ENCODE measurements at places on chromosomes 16 and 17.

GRCh38 chr16:31215287-31216162 lies 1.4 kb downstream of the PYDC1 start:
- DNase-seq, result peak; percentile 44

GRCh38 chr17:61475726-61476125 lies 23.5 kb downstream of the TBX4 start:
- DNase-seq, result peak; percentile 44

- no peak for DNase-seq
Observed at GRCh38 chr16:77208382-77208781, 9.2 kb downstream of the SYCE1L start.

- DNase-seq, result no peak
Observed at GRCh38 chr17:81494626-81495377, 17.8 kb downstream of the ACTG1 start.

DNA sequence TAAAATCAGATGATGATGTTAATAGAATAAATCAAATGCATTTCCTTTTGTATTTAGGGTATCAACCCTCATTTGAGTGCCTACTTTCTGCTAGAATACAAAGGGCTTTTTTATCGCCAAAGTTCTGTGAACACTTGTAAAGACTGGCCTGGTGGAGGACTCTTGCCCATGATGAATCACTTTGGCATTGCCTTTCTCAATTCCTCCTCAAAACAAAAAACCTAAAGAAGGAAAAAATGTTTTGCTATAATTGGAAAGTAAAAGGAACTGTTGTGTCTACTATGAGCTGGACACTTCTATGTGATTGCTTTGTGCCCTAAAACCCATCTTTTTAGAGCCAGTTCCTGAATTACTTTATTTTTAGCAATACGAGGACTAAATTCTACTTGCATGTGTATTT lies 13.0 kb upstream of the DHRS11 start:
- DNase-seq, result peak; percentile 10

DNA sequence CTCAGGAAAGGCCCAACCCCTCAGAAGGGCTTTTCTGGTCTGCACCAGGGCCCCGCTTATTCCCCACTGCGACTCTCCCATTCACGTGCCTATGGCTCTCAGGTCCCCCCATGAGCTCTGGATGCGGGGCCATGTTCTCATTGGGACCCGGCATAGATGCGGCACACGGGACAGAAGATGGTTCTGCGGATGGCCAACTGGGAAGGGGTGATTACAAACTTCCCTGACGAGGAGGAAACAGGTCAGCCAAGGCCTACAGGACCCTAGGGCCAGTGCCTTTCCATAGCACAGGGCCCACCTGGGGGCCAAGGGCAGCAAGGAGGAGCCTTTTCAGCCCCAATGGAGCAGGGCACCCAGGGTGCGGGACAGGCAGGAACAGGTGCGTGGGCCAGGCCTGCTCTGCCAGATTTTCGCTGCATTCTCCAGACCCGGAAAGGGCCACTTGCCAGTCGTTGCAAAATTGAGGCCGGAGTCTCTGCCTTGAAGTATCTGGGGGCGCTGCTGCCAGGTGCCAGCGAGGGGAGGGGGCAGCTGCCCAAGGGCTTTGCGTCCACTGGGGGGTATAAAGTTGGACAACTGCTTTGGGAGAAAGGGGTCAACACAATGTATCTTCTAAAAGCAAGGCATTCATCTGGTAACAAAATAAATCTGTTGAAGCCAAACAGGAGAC lies 20.5 kb downstream of the SLC7A5 start:
- no peak for DNase-seq

DNA sequence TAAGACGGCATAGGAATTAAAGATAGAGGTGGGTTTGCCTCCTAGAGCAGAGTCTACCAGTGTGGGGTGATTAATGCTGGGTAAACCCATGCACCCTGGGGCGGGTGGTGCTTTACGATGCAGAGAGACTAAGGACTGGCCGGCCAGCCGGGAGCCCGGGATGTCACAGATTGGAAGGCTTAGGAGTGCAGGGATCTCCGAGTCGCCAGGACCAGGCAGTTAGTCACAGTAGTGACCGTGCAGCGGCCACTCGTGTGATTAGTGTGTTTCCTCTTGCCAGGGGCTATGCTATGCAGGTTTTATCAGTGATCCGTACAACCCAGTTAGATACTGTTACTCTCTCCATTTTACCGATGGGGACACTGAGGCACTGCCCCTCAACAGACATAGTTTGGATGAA lies 10.4 kb downstream of the CMIP start:
- DNase-seq, result no peak

DNA sequence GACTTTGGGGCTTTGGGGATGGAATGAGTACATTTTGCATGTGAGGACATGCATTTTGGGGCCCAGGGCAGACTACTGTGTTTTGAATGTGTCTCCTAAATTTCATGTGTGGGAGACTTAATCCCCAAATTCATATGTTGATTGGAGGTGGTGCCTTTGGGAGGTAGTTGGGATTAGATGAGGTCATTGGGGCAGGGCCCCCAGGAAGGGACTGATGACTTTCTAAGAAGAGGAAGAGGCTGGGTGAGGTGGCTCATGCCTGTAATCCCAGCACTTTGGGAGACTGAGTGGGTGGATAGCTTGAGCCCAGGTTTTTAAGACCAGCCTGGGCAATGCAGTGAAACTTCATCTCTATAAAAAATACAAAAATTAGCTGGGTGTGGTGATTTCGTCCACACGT lies 42.8 kb upstream of the RAI1 start:
- DNase-seq, result no peak

GRCh38 chr16:9094011-9094846 lies 2.8 kb downstream of the HAPSTR1 start:
- no peak for DNase-seq

DNA sequence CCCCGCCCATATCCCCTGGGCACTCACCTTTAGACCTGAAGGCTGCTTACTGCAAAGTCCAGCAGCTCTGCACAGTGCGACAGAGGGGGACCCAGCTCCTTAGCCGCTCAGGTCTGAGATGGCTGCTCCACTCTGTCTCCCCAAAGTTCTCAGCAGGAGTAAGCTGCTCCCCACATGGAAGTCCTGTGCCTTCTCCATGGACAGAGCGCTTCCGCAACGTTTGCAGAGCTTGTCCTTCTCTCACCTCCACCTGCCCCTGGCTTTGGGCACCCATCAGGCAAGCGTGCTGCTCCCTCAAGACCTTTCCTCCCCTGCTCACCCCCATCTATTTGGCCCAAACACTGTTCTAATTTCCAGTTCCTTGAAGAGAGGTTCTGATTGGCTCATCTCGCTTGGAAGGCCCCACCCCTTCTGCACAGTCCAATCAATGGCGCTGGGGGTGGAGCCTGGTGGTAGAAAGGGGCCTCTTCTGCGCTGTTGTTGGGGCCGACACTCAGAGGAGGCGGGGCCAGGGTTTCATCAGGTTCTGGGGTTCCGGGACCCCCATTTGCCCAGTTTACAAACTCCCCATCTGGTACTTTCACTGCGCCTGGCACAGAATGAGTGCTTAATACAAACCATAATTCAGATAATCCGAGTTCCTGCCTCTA lies 137.2 kb downstream of the CYLD start:
- DNase-seq, result no peak

- DNase-seq, result peak; percentile 60
Observed at GRCh38 chr17:37570527-37571093, 38.6 kb downstream of the SYNRG start.

DNA sequence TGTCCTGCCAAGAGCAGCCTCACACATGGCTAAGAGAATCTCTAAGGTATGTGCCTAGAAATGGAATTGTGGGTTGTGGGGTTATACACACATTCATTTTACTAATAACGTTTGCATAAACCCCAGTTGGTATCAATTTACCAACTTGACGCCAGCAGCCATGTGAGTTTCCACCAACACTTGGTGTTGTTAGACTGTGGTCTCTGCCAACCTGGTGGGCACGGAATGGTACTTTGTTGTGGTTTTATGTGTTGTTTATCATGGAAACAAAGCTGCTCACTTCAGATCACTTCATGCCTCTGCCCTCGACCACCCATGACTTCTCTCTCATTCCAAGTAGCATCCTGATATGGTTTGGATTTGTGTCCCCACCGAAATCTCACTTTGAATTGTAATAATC lies 152.0 kb upstream of the CDC42EP4 start:
- DNase-seq, result no peak

GRCh38 chr16:10972819-10973464 lies 28.6 kb downstream of the CLEC16A start:
- no peak for DNase-seq

DNA sequence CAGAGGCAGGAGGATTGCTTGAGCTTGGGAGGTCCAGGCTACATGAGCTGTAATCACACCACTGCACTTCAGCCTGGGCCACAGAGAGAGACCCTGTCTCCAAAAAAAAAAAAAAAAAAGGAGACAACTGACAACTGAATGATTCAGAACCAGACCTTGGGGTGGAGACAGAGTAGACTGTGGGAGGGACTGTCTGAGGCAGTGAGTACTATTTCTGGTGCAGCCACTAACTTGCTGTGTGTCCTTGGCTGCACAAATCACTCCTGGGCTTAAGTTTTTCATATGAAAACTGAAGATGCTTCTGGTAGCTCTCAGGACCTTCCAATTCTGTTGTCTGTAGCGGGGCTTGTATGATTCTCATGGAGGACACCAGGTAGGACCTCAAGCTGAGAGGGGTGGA lies 5.8 kb downstream of the ASB16 start:
- peak; percentile 28 for DNase-seq

DNA sequence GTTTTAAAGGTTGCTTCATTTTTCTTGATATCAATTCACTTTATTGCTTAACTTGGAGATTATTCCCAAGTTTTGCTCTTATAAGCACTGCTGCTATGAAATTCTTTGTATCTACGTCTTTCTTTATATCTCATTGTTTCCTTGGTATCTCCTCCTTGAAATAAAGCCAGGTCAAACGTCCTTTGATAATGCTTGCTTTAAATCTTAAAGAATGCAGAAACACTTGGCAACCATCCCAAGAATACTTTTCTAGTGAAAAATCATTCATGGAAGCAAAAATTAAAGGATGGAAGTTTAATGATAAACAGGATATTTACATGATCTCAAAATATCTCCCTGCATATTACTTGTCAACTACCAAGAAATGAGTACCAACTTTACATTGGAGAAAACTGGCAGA lies 175.2 kb downstream of the CPPED1 start:
- no peak for DNase-seq
